CD4-positive, CD25-positive, alpha-beta regulatory T cell (primary cell): ENCODE measurements at places on chromosomes 11 and 22. TPM values are rescaled to one million over a fixed set of nuclear protein-coding genes. Genes with fewer than 3 reads are reported as not detected.

Gene BIRC2
- 105 TPM for total RNA-seq

DNA sequence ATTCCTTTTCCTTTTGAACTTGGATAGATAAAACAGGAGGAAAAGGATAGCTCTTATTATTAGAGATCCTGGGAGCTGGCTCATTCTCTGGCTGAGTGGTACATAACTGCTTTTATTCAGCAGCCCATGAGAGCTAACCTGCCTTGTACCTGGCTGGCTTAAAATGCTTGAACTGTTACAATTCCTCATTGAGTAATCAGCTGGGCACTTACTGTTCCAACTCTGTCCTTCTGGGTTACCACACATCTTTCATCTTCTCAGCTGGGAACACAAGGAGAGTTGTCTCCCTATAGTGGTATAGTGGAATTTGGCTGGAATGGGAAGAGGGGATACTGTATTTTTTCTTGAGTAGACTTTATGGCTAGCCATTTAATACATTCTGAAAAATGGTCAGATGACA lies 39.8 kb upstream of the SPTBN2 start:
- no peak overlapping the region for H3K4me3 ChIP-seq
- no peaks in the 10 kb centered on the region for H3K4me1 ChIP-seq
- no peaks in the 10 kb centered on the region for H3K36me3 ChIP-seq
- H3K27ac ChIP-seq = no peak overlapping the region

Gene ARHGAP8
- total RNA-seq = 2.6 TPM

Gene POTEH
- not detected for total RNA-seq

GRCh38 chr11:78039919-78040671 lies 17.0 kb upstream of the KCTD14 start:
- H3K4me3 ChIP-seq = no peak overlapping the region
- H3K27me3 ChIP-seq = no peaks in the 10 kb centered on the region
- H3K36me3 ChIP-seq = no peaks in the 10 kb centered on the region
- no peak for DNase-seq
- H3K4me1 ChIP-seq = peaks cover 7% of the 10 kb centered on the region

GRCh38 chr11:14642873-14643696 lies 519 bp upstream of the PDE3B start:
- H3K4me1 ChIP-seq = peaks cover 51% of the 10 kb centered on the region
- H3K27ac ChIP-seq = peak overlapping the region; percentile 60
- DNase-seq = no peak
- peak overlapping the region; percentile 78 for H3K4me3 ChIP-seq
- H3K27me3 ChIP-seq = no peaks in the 10 kb centered on the region
- H3K36me3 ChIP-seq = no peaks in the 10 kb centered on the region

Gene FAM111B
- 3.3 TPM for total RNA-seq

Gene MMP8
- total RNA-seq = not detected

GRCh38 chr11:44944853-44945235 lies 5.8 kb downstream of the TP53I11 start:
- H3K27me3 ChIP-seq = no peaks in the 10 kb centered on the region
- H3K27ac ChIP-seq = no peak overlapping the region
- DNase-seq = no peak

DNA sequence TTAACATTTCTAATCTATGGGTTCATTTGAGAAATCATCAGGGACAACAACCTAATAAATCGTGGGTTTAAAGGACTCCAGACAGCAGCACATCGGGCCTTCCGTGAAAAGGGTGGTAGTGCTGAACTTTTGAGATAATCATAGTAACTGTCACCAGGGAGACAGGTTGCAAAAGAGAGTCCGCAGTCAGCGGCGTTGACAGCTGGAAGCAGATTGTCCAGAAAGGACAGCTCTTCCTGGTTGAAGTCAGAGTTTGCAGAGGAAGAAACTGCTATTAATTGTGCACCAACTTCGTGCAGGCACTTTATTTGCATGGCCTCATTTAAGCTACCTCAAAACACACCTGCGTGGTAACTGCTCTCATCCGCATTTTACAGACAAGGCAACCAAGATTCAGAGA lies 20.5 kb upstream of the ISX start:
- H3K4me1 ChIP-seq = no peaks in the 10 kb centered on the region
- DNase-seq = no peak
- no peak overlapping the region for H3K4me3 ChIP-seq
- no peaks in the 10 kb centered on the region for H3K36me3 ChIP-seq

DNA sequence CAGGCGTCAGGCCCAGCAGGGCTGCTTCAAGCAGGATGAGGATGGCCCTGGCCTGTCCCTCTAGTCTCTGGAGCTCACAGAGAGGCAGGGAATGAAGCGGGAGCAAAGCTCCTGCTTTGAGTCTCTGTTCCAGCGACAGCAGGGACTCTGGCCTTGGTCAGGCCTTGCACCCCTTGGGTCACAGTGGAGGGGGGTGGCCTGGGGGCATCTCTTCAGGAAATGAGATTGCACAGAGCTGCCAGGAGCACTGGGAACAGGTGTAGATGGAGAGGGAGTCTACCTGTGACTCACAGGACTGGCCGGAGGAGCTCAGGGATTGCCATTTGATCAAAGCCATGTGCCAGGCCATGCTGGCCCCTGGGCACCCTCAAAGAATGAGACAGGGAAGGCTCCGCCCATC lies 1.6 kb downstream of the ANO1 start:
- no peaks in the 10 kb centered on the region for H3K36me3 ChIP-seq
- DNase-seq = no peak
- no peaks in the 10 kb centered on the region for H3K27me3 ChIP-seq

- H3K27me3 ChIP-seq = no peaks in the 10 kb centered on the region
- H3K27ac ChIP-seq = no peak overlapping the region
- H3K4me1 ChIP-seq = peaks cover 14% of the 10 kb centered on the region
- DNase-seq = no peak
- H3K4me3 ChIP-seq = no peak overlapping the region
- no peaks in the 10 kb centered on the region for H3K36me3 ChIP-seq
These were observed 65.6 kb upstream of the SESN3 start for GRCh38 chr11:95296621-95297025.

Gene GCAT
- 0.72 TPM for total RNA-seq

- no peak for DNase-seq
- H3K27ac ChIP-seq = no peak overlapping the region
- H3K27me3 ChIP-seq = no peaks in the 10 kb centered on the region
- H3K4me1 ChIP-seq = no peaks in the 10 kb centered on the region
- no peak overlapping the region for H3K4me3 ChIP-seq
These were observed 68.9 kb upstream of the POU2AF2 start for GRCh38 chr11:111176603-111177002.

GRCh38 chr22:42365111-42365865 lies 66.9 kb downstream of the NFAM1 start:
- H3K36me3 ChIP-seq = no peaks in the 10 kb centered on the region
- no peak overlapping the region for H3K4me3 ChIP-seq

GRCh38 chr11:68652683-68653156 lies 31.6 kb upstream of the GAL start:
- DNase-seq = no peak
- H3K27ac ChIP-seq = no peak overlapping the region
- H3K4me3 ChIP-seq = no peak overlapping the region
- no peaks in the 10 kb centered on the region for H3K4me1 ChIP-seq

- H3K4me1 ChIP-seq = peaks cover 6% of the 10 kb centered on the region
- H3K4me3 ChIP-seq = no peak overlapping the region
- no peak for DNase-seq
- H3K36me3 ChIP-seq = no peaks in the 10 kb centered on the region
These were observed 141.2 kb downstream of the RBFOX2 start for GRCh38 chr22:35887296-35887875.

Gene SCN4B
- not detected for total RNA-seq

Gene RHBDD3
- 16.0 TPM for total RNA-seq

GRCh38 chr11:42996421-42997307 lies 315.1 kb upstream of the API5 start:
- DNase-seq = no peak
- no peaks in the 10 kb centered on the region for H3K27me3 ChIP-seq
- no peak overlapping the region for H3K27ac ChIP-seq
- H3K36me3 ChIP-seq = no peaks in the 10 kb centered on the region

- no peak overlapping the region for H3K4me3 ChIP-seq
- H3K36me3 ChIP-seq = no peaks in the 10 kb centered on the region
- H3K27me3 ChIP-seq = no peaks in the 10 kb centered on the region
- H3K27ac ChIP-seq = no peak overlapping the region
These were observed 79.5 kb upstream of the SPON1 start for GRCh38 chr11:13883042-13883441.

DNA sequence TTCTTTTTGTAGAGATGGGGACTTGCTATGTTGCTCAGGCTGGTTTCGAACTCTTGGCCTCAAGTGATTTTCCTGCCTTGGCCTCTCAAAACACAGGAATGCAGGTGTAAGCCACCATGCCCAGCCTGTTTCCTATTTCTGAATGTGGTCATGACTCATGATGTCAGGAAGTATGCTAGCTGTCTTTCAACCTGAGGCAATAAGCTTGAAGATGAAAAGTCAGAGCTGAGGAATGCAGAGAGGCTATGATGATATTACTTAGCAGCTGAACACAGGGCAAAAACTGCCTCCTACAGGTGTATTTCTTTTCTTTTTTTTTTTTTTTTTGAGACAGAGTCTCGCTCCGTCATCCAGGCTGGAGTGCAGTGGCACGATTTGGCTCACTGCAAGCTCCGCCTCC lies 9.0 kb upstream of the NUCB2 start:
- no peaks in the 10 kb centered on the region for H3K4me1 ChIP-seq
- no peak for DNase-seq
- no peak overlapping the region for H3K27ac ChIP-seq
- no peak overlapping the region for H3K4me3 ChIP-seq
- peaks cover 6% of the 10 kb centered on the region for H3K27me3 ChIP-seq
- H3K36me3 ChIP-seq = no peaks in the 10 kb centered on the region

- peaks cover 14% of the 10 kb centered on the region for H3K4me1 ChIP-seq
- no peaks in the 10 kb centered on the region for H3K27me3 ChIP-seq
- H3K27ac ChIP-seq = peak overlapping the region; percentile 43
- peak overlapping the region; percentile 39 for H3K4me3 ChIP-seq
- no peaks in the 10 kb centered on the region for H3K36me3 ChIP-seq
These were observed 130.5 kb downstream of the FAM76B start for GRCh38 chr11:95659088-95659487.

DNA sequence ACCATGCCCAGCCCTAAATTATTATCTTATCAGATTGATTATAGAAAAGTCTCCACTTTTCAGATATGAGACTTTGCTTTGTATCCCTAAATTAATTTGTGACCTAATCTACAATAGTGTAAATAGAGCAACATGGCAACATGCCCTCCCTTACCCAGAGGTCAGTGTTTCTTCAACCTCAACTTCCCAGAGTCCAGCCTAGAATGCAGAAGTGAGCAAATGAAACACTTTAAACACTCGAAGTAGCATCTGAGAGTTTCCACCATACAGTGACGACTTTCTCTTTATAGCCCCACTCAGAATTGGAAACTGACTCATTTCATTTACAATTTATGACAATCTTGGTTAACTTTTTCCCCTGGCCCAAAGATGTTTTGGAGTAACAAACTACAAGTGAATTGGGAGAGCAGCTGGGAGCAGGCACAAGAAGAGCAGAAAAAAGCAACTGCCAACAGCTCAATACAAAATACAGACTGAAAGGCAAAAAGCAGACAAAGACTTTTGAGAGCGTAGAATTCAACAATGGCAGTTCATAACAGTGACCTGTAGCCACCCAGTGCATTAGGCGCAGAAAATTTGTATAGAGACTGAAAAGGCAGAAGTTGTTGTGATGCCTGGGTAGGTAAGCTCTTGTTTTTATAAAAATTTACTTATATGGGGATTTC lies 10.1 kb upstream of the BLID start:
- no peak overlapping the region for H3K4me3 ChIP-seq
- no peak overlapping the region for H3K27ac ChIP-seq
- H3K27me3 ChIP-seq = no peaks in the 10 kb centered on the region
- H3K4me1 ChIP-seq = no peaks in the 10 kb centered on the region
- H3K36me3 ChIP-seq = no peaks in the 10 kb centered on the region

- H3K4me3 ChIP-seq = no peak overlapping the region
- peaks cover 56% of the 10 kb centered on the region for H3K36me3 ChIP-seq
- DNase-seq = no peak
- no peak overlapping the region for H3K27ac ChIP-seq
These were observed 8.8 kb downstream of the TCIRG1 start for GRCh38 chr11:68047437-68048290.

GRCh38 chr11:17159441-17159840 lies 48.3 kb downstream of the PIK3C2A start:
- peaks cover 17% of the 10 kb centered on the region for H3K4me1 ChIP-seq
- no peaks in the 10 kb centered on the region for H3K27me3 ChIP-seq
- H3K27ac ChIP-seq = no peak overlapping the region
- peaks cover 5% of the 10 kb centered on the region for H3K36me3 ChIP-seq
- H3K4me3 ChIP-seq = no peak overlapping the region
- no peak for DNase-seq

Gene AGBL2
- total RNA-seq = 11.0 TPM

- H3K36me3 ChIP-seq = no peaks in the 10 kb centered on the region
- no peaks in the 10 kb centered on the region for H3K27me3 ChIP-seq
- H3K4me1 ChIP-seq = no peaks in the 10 kb centered on the region
- H3K27ac ChIP-seq = no peak overlapping the region
- H3K4me3 ChIP-seq = no peak overlapping the region
These were observed 91.7 kb upstream of the CSNK2A3 start for GRCh38 chr11:11444804-11445131.

Gene EMSY
- 43.4 TPM for total RNA-seq

DNA sequence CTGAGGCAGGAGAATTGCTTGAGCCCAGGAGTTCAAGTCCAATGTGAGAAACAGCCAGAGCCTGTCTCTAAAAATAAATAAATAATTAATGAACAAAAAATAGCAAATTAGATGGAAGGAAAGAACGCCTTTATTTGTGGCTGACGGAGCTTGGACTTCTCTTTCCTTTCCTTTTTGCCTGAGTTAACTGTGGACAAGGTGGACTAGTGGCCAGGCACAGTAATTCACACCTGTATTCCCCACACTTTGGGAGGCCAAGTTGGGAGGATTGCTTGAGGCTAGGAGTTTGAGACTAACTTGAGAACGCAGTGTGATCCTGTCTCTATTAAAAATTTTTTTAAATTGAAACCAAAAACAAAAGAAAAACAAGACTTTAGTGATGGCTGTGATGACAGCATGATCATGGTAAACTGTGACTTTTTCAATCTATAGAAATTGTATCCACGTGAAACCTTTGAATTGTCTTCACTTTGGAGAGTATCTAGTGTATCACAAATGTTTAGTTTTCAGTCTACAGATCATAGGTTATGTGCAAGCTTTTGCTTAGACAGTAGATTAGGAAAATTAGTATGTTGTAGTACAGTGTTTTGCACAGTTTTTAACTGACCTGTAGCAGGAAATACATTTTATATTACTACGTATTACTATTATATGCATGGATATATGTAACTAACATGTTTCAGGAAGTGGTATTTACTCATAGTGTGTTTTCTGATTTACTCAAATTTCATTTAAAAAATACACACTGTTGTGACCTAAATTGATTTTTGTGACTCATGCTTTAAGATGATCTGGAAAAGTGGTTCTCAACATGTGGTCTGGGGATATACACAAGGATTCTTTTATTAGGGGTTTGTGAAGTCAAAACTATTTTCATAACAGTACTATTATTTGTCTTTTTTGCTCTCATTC lies 42.1 kb downstream of the KDM2A start:
- H3K27me3 ChIP-seq = no peaks in the 10 kb centered on the region
- peak overlapping the region; percentile 54 for H3K4me3 ChIP-seq
- peak overlapping the region; percentile 66 for H3K27ac ChIP-seq
- H3K36me3 ChIP-seq = peaks cover 9% of the 10 kb centered on the region
- H3K4me1 ChIP-seq = peaks cover 11% of the 10 kb centered on the region

- H3K4me1 ChIP-seq = no peaks in the 10 kb centered on the region
- H3K36me3 ChIP-seq = no peaks in the 10 kb centered on the region
- no peak for DNase-seq
- no peak overlapping the region for H3K27ac ChIP-seq
These were observed 132.3 kb upstream of the ZBED5 start for GRCh38 chr11:10990160-10990559.

- no peaks in the 10 kb centered on the region for H3K36me3 ChIP-seq
- no peaks in the 10 kb centered on the region for H3K4me1 ChIP-seq
- no peak for DNase-seq
- no peaks in the 10 kb centered on the region for H3K27me3 ChIP-seq
- no peak overlapping the region for H3K27ac ChIP-seq
These were observed 38.4 kb upstream of the HORMAD2 start for GRCh38 chr22:30041881-30042280.
